Activated CD8-positive, alpha-beta memory T cell treated with anti-CD3 and anti-CD28 coated beads for 24 hours (primary cell): ENCODE measurements at places on chromosomes 7 and 10.

DNA sequence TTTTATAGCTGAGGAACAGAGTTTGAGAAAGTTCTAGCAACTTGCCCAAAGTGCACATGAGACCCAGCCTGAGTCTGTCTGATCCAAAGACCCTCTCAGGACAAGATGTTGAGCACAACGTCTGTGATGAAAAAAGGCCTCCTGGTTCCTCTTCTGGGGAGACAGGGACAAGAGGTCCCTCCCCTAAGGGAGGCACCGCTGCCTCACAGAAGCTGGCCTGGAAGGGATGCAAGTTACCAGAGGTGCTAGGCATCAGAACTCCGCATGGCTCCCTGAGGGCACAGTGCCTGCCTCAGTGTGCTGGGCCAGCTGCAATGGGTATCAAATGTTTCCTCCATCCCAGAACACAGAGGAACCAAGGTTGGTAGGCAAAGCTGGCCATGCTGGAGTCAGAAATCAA is 302.4 kb downstream of the GRID1 start:
- DNase-seq, result no peak

- DNase-seq, result peak; percentile 87
Observed at GRCh38 chr7:27150568-27151340, 1.6 kb downstream of the HOXA3 start.

DNA sequence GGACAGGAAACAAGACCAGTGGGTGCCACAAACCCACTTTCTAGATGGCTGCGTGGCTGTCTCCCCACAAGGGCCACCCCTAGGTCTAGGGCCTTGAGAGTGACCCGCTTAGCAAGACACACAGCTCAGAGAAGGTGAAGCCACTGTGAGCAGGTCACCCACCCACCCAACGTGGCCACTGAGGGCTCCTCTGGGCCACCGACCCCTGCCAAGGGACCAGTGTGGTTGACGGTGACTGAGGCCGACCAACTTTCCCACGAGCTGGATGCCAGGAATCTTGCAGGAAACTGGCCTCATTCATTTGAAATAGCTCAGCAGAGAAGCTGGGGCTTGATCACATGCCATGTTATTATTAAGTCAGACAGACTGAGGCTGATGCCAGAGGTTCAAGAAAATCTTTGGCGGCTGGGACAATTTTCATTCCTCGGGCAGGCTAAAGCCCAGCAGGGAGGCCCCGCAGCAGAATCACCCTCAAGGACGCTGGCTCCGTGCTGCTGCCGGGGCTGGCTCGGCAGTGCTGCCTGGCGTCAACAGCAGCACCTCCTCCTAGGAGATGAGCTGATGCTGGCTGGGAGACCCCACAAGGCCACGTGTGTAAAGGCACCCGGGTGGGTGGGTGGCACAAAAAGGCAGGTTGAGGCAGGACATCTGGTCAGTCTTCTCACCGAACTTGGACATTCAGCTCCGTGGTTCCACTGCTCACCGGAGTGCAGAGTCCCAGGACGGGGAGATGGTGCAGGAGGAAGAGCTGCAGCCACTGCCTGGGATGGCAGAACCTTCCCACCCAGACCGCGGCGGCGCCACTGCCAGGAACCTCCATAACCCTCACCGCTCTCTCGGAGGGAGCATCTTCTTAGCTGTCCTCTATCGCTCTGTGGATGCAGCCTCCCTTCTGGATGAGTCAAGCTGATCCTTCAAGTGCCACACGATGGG is 57.8 kb downstream of the ZRANB1 start:
- DNase-seq, result no peak

DNA sequence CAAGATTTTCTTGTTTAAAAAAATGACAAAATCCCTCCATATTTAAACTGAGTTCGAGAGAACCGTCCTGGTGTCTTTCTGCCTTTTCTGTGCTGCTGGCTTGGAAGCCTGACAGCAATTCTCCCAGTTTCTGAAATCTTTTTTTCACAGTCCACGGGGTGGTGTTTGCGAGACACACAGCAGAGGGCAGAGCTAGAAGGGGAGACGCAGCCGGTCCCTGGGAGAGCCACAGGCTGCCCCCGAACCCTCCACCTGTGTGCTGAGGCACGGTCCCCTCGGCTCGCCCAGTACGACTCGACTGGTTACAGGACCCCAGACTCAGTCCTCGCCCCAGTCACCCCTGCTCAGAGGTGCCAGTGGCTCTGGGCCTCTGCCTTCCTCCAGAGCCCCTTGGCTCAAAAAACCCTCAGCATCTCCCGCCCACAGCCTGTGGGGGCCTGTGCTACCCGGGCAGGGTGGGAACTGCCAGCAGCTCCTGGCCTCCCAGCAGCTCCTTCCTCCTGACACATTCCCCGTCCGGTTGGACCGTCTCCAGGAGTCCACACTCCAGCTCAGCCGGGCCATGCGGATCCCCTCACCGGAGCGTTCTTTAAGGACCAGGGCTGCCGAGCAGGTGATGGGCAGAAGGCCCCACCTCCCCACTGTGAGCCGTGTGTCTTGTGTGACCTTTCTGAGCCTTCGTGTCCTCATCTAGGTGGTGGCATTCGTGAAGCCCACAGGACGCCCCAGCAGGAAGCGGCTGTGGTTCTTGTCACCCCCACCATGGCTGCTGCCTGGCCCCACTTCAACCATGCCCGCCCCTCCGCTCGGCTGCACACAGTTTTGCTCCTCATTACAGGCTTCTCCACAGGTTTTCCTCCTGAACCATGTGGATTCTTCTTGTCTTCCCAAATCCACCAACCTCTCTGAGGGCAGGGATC is 52.3 kb upstream of the EN2 start:
- no peak for DNase-seq

DNA sequence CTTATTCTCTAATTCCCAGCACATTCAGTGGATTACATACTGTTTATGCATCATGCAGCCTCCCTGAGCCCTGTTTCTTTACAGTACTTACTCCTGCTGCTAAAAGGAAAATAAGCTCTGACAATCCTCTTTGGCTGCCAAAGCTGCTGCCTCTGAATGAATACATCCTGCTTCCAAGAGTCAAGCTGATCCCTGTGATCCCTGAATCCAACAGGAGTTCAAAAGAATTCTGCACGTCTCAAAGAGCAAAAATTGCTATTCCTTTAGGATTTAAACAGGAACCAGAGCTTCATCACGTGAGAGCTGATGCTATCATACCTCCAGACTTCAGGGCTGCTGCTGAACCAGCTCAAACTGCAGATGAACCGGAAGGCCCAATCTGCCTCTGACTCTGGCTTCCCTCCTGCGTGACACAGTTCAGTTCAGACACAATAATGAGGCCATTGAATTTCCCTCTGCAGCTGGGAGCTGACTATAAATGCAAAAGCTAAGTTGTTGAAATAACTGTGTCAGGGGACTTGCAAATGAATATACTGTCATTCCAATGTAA is 851.0 kb upstream of the PHF14 start:
- no peak for DNase-seq

GRCh38 chr10:71473671-71474599 is 77.2 kb downstream of the CDH23 start:
- DNase-seq, result no peak

GRCh38 chr7:114864278-114864677 is 57.6 kb upstream of the MDFIC start:
- no peak for DNase-seq

DNA sequence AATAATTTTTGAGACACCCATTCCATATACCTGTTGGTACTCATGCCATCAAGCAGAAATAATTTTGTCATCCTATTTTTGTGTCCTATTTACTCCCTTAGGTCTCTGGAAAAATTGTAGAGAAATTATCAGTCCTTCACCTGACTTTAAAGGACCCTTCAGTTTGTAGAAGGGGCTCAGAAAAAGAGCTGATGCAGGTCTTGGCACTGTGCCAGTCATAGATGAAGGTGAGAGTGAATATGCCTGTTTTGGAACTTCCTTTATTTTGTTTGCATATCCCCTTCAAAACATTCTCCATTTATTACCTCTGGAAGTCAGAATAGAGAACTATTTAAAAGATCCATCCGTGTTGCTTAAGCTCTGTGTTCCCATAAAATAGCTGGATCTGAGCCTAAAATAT is 321.0 kb upstream of the TPK1 start:
- DNase-seq, result no peak
